AG04450 (cell line): ENCODE measurements at places on chromosomes 5 and 9.

DNA sequence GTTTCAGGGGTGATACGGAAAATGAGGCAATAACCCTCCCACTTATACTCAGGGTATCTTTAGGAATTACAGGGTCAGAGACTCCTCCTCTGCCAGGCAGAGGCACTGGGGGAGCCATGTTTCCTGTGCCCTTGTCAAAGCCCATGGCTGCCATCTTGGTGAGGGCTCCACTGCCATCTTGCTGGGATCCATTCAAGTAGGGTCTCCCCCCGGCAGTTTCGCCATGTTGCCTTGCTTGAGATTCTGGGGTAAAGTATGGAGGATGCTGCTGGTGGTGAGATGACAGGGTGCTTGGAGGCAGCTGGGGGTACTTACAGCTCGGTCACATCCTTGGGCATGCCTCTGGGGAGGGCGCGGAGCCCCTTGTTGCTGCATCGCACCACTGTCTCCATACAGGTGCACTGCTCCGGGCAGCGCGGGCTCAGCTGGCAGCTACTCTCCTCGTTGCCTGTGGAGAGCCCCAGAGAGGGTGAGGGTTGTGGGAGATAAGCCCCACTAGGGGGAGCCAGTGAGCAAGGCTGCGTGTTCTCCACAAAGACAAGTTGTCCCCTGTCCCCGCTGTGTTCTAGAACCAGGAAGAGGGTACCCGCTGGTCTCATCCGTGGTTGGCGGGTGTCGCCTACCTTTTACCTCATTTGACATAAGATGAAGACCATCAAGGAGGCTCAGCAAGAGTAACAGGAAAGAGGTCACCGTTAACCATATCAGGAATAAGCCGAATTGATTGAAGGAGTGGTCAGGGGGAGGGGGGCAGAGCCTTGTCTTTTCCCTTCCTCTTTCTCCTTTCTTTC, 169.0 kb upstream of the PANK3 start:
- no peak for DNase-seq

DNA sequence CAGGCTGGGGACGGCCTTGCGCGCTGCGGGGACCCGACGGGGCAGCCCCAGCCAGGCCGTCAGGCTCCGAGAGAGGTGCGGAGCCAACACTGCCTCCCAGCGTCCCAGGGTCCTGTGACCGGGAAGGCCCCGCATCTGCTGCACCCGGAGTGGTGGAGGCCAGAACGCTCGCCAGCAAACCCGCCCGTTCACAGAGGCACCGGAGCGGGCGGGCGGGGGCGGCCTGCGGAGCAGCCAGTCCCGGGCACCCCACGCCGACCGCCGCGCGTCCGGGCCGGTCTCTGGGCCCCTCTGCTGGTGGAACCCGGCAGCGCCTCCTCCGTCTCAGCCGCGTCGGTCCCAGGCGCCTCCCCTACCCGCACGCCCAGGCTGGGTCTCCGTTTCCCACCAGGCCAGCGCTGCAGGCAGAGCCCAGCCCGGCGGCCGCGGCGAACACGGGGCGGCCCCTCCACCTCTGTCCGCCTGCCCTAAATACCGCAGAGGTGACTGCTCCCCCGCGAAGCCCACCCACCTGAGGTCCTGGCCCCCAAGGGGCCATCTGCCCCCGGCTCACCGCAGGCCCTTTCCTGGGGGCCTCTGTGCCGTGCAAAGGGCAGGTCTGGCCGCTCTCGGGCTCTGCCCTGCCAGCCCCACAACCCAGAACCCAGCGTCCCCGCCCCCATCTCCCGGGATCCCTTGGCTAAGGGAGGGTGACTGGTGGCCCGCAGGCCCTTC, 15.9 kb downstream of the EXD3 start:
- DNase-seq, result no peak

DNA sequence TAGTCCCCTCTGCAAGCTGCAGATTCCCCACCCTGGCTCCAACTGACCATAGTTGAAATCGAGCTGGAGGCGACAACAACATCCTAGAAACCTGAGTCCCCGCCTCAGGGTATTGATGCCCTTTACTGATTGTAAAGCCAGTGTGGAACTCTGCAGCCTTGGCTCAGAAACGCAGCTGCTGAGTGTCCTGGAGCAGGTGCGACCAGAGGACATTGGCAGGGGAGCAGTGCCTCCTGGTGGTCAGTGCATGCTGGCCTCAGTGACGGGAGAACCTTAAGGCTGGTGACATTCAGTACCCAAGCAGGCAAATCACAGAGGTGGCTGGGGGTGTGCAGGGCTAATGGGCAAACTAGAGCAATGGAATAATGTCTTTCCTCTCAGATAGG, 20.4 kb upstream of the ZNF354B start:
- no peak for DNase-seq

DNA sequence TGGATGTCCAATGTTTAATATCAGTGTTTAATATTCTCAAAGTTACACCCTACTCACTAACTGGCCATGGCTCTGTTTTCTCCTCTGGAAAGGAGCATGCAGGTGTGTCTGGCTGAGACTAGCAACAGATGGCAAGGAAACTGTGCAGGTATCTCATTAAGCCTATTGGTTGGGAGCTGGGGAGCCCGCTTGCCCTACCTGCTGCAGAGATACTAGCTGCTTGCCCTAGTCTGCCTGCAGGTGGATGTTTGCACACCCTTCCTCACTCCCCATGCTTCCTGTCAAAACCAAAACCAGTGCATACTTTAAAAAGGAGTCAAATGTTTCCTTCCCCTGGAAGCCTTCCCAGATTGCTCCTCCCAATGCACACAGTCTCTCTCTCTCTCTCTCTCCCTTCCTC, 228.3 kb upstream of the RASEF start:
- DNase-seq, result no peak

DNA sequence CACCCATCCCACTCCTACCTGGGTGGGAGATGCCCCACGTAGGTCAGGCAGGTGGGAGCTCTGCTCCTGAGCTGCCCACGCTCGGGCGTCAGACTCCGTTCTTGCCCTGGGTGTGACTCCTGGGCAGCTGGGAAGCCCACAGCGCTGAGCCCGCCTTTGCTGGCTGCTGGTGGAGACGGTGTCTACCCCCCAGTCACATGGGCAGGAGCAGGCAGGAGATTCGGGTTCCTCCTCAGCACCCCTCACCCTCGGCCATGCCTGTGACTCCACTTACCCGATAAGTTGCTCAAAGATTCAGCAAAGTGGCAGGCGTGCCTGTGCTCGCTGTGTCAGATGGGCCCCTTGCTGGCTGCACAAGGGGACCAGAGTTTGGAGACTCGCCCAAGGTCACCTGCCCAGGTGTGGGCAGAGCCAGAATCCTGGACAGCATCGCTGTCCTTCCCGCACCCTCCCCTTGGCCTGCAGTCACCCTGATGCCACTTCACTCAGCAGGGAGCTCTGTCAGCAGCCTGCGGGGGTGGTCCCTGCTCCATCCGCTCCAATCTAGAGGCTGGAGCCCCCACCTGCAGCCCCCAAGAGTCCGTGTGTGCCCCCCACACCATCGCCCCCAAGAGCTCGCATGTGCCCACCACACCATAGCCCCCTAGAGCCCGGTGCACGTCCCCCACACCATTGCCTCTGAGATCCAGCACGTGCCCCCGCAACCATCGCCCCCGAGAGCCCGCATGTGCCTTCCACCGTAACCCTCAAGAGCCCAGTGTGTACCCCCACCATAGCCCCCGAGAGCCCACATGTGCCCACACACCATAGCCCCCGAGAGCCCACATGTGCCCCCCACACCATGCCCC, 4.2 kb downstream of the LCN1 start:
- DNase-seq, result no peak

DNA sequence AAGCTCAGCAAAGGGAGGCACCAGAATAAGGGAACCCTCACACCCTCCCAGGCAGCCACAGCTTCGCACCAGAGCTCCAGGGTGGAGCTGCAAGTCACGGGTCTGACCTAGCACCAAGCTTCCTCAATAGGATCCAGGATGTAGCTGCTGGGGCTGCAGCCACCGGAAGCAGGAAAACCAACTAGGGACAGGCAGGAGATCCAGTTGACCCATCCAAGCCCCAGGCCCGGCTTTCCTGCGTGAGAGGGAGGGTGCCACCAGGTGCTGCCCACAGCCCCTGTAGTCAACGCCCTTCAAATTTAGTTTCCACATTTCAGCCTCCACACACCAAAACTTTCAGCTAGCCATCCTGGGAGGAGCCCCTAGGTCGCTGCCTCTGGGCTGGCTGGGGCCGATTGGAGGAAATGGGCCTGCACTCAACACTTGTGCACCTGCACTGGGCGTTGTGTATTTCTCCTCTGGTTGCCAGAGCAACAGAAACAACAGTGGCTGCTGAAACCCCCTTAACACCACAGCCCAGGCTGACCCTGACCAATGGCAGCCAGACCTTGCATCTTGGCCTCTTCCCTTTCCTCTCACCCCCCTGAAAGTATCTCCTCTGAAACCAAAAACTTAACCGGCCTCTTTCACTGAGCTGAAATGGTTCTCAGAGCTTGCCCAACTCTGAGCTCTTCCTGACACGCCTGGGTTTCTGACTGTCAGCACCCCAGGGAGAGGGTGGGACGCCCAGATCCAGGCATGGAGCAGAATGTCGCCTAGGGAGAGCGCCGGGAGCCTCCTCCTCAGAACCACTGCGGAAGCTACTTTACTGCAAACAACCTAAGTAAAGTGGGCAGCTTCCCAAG, 226.5 kb upstream of the MAP3K1 start:
- DNase-seq, result no peak

DNA sequence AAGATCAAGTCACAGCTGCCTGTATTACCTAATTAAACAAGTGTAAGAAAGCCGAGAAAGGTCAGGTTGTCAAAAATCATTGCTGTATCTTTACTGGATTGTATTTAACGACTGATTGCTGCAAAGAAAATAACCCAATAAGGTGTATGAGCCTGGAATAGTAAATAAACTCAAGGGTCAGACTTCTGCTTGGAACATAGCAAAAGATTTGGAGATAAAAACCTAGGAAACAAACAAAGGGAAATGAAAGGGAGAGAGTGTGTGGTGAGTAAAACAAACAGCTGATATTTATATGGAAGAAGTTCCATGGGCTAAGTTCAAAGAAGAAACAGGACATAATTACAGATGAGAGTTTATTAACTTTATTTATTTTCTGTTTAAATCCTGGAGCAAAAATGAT, 354.0 kb downstream of the TLR4 start:
- DNase-seq, result no peak

- DNase-seq, result no peak
Observed at GRCh38 chr5:18216729-18217128, 582.5 kb downstream of the TAF11L14 start.

- DNase-seq, result no peak
Observed at GRCh38 chr9:36399980-36400331, at the start of gene RNF38. Gene RNF38, minus strand, starts transcription at chr9:36400269. Its CDS starts 161 bp downstream, at chr9:36400108.

DNA sequence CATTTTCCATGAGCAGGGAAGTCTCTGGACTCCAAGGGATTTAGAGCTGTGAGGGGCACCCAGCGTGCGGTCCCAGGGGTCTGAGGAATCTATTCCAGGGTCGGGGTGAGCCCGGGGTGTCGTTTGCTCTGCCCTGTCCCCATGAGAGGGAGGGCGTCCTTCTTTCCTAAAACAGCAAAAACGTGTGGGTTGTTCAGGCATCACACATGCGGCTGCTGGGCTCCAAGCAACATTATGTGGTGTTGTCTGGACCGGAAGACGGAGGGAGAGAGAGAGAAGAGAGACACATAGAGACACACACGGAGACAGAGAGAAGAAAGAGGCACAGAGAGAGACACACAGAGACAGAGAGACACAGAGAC, 42.7 kb upstream of the COL5A1 start:
- DNase-seq, result no peak
